ENCODE measurements at places on chromosomes 6 and 20.

GRCh38 chr6:126826166-126826714 lies 292.2 kb upstream of the RSPO3 start:
- no peak for DNase-seq

- DNase-seq, result no peak
Observed at GRCh38 chr6:132218059-132218696, 183.1 kb downstream of the MOXD1 start.

- no peak for DNase-seq
Observed at GRCh38 chr20:64146301-64146935, 17.8 kb upstream of the MYT1 start.

DNA sequence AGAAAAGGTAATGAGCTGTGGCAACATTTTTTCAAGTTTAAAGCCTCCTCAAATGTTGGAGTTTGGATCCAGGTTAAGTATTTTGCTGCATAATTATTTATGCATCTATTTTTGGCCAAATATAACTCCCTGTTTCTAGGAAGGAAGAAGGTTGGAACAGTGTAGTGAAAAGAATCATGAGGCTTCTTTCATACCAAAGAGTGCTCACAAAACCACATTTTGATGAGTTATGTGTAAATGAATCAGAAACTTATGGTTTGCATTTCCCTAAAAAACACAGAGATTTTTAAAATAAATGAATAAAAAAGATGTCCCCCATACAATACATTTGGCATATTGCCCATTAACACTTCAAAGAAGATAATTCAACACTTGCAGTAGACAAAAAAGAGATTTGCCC lies 246.9 kb upstream of the PRDM1 start:
- no peak for DNase-seq

GRCh38 chr6:157063176-157063905 lies 260.0 kb downstream of the TMEM242 start:
- DNase-seq, result no peak

GRCh38 chr6:140285998-140286690 lies 911.7 kb upstream of the CITED2 start:
- DNase-seq, result no peak

DNA sequence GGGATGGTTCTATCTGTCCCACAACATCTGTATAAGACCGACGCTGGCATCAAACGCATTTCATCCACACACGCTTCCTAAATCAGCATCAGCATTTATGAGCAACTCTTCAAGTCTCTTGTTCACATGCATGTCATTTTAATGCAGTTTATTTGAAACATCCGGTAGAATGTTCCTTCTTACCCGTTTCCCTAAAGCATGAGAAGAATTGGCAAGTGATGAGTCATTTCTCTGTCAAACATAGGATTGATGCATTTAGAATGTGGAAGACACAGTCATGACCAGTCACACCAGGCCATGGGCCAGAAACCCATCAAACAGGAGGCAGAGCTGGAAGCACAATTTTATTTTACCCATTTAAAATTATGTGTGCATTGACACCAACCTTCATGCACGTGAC lies 122.8 kb downstream of the UST start:
- no peak for DNase-seq

DNA sequence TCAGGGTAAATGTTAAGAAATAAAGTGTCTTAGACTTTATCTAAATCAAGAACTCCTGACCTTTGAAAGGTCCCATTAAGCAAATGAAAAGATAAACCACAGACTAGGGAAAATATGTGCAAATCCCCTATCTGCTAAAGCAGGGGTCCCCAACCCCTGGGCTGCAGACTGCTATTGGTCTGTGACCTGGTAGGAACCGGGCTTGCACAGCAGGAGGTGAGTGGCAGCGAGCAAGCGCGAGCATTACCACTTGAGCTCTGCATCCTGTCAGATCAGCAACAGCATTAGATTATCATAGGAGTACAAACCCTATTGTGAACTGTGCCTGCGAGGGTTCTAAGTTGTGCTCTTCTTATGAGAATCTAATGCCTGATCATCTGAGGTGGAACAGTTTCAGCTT lies 42.4 kb downstream of the LCA5 start:
- DNase-seq, result no peak

DNA sequence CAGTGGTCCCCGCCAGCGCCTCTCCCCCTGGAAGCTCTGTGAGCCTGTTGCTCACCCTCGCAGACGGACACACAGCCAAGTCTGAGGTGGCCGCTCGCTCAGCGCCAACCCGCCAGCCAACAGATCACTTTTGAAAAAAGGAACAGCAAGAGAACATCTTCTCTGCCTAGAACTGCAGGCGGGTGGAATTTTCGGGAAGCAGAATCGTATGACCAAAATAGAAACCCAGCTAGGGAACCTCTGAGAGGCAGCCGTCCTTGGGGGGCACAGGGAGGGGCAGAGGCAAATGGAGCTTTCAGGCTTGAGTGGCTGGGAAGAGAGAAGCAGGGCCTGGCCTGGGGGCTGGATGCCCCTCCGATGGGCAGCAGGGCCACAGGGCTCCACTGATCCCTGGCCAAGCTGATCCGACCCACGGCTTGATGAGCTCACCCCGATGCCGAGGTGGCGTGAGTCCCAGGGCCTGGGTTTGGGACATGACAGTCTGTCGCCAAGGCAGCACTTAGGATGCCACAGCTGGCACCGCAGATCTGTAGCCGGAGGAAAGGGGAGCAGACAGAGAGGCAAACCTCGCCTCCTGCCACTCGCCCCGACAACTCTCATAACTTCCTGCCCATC lies 9.8 kb downstream of the NFATC2 start:
- DNase-seq, result no peak

GRCh38 chr6:137678451-137678850 lies 184.3 kb upstream of the OLIG3 start:
- DNase-seq, result no peak

DNA sequence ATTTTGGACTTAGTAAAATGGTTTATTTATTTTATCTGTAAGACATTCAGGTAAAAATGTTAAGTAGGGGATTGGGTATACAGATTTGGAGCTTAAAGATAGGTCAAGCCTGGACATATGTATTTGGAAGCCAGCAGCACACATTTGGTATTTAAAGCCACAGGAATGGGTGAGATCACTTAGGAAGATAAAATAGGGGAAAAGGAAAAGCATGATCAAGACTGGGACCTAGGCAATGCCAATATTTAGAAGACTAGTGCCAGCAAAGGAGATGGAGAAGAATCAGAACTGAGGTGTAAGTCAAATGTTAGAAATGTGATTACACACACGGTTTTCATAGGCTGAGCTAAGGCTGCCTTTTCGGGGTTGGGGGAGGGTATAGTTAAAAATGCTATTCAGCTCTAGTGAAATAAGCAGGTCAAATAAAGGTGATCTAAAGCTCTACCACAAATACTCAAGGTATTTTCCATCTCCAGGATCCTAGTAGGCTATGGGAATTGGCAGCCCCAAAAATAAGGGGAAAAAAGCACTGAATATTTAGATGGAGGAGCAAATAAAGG lies 20.6 kb downstream of the SLC2A12 start:
- no peak for DNase-seq

GRCh38 chr6:56860475-56860874 lies 94.4 kb upstream of the BEND6 start:
- DNase-seq, result no peak

GRCh38 chr6:168277274-168277669 lies 42.3 kb downstream of the DACT2 start:
- no peak for DNase-seq

DNA sequence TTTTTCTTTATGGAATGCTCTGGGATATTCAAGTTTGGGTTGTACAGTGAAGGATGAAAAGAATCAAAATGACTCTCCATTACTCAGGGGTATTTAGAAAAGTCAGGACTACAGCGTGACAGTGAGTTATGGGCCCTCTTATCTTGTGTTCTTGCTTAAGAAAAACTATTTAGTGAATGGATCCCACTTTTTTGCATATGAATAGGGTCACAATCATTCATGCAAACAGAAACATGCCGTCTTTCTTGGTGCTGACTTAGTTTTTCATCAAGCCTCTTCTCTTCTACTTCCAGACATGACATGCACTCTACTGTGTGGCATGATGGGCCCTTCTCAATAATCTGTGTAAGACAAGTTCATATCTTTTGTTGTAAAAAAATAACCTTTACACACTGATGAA lies 488.4 kb upstream of the MMS22L start:
- no peak for DNase-seq

GRCh38 chr6:30612687-30613248 lies 4.3 kb downstream of the PPP1R10 start:
- no peak for DNase-seq

GRCh38 chr20:14996883-14997672 lies 659.7 kb upstream of the FLRT3 start:
- DNase-seq, result no peak

- DNase-seq, result no peak
Observed at GRCh38 chr6:137353346-137353745, 134.2 kb upstream of the IFNGR1 start.

DNA sequence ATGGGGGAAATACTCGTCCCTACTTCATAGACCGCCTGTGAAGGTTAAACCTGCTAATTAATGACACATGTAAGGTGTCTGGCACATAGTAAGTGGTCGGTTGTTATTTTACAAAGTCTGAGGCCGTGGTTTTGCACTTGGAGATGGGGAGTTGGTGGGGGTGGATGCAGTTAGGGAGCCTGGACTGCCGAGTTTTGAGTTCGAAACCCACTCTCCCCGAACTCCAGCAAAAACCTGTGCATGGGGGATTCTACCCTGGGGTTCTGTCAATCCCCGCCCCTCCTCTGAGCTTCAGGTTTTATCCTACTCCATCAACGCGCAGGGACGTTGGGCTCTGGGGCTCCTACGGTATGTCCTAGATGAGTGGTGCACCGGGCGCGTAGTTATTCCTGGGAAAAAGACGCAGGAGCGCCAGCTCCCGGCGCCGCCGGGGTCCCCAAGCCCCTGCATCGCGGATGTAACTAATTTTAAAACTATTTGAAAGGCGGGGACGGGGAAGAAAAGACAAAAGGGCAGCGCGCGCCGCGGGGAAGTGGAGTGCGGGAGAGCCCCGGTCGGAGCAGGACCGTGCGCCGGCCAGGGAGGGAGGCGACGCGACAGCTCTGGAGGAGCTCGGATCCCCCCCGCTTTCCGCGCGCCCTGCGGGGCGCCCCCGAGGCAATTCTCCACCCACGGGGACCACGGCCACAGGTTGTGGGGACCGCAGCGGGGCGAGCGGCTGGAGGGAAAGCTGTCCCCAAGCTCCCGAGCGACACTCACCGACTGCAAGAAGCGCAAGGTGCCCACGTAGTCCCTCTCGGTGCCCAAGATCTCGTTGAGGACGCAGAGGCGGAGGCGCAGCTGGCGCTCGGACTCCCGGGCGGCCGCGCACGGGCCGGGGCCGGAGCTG lies 672 bp downstream of the PREX1 start:
- DNase-seq, result no peak

DNA sequence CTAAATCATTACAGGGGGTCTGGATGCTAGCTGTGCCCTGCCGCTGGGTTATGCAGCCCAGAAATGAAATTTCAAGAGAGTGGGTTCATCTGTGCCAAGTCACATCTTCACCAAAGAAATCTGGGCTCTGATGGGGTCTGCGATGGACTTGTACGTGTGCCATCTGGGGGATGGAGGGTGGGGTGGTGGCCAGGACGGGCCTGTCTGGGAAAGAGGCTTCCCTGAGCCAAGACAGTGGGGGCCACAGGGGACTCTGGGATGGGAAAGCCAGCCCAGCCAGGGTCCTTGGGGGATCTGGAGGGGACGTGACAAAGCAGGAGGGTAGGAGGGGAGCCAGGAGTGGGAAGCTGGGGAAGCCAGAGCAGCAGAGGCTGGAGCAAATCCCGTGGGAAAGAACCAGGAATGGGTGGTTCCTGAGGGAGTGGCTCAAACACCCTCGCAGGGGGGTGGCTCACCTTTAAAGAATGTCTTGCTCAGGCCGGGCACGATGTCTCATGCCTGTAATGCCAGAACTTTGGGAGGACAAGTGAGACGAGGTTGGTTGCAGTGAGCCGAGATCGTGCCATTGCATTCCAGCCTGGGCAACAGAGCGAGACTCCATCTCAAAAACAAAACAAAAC lies 36.3 kb upstream of the SULF2 start:
- DNase-seq, result no peak

DNA sequence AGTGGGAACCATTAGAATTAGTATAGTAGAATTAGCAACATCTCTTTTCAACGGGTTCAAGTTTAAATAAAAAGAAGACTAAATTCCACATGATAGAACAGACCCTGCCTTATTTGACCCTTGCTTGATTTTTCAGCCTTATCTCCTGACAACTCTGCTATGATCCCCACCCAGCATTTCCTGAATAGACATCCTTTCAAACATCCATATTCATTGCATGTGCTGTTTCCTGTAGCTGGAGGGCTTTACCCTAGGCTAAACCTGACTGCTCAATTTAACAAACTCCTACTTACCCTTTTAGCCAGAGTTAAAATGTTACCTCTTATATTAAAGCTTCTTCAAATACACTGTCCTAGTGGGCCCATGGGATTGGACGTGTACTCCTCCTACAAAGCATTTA lies 594.8 kb upstream of the ARID1B start:
- no peak for DNase-seq

GRCh38 chr6:118905084-118905483 lies 11.1 kb downstream of the ASF1A start:
- DNase-seq, result no peak

- no peak for DNase-seq
Observed at GRCh38 chr20:34834459-34834893, 9.0 kb upstream of the NCOA6 start.

DNA sequence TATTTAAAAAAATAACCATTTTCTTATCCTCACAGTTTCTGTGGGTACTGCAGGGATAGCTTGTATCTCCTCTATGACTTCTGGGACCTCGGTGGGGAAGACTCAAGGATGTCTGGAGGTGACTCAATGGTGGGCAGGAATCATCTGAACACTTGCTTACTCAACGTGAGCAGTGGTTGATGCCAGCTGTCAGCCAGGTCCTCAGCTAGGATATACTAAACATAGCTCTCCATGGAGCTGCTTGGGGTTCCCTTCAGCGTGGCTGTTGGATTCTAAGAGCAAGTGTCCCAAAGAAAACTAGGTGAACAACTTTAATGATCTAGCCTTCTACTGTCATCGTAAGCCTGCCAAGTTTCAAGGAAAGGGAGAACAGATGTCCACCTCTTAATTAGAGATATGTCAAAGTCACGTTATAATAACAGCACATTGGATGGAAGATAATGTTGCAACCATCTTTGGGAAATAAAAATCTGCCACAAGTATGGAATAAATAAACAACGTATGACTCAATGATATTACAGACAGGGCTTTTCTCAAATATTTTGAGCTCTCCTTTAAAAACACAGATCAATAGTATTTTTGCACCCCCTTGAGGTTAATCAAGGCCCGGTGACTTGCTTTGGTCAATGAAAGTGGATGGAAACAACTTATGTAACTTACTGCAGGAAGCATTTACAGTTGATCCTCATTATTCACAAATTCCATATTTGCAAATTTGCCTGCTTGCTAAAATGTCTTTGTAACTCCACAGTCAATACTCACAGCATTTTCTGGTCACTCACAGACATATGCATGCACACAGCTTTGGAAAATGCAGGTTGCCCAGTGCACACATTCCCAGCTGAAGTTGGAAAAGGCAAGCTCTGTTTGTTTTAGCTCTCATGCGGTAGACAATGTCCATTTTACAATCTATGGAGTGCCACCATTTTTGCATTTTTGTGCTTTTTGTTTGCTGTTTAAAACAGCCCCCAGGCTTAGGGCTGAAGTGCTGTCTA lies 6.6 kb upstream of the HEBP2 start:
- DNase-seq, result no peak

- no peak for DNase-seq
Observed at GRCh38 chr6:158018041-158018771, 36.5 kb downstream of the SYNJ2 start.

GRCh38 chr6:145374570-145374969 lies 360.8 kb downstream of the EPM2A start:
- no peak for DNase-seq

- no peak for DNase-seq
Observed at GRCh38 chr6:90169374-90169773, 127.3 kb downstream of the BACH2 start.

All from activated CD4-positive, CD25-positive, alpha-beta regulatory T cell treated with anti-CD3 and anti-CD28 coated beads, Interleukin-2, amount 50 U/mL, for 16 hours (primary cell).